Stimulated activated CD4-positive, alpha-beta T cell treated with anti-CD3 and anti-CD28 coated beads, Interleukin-15, amount 100 ng/mL, for 1 hour (primary cell): ENCODE measurements at places on chromosomes 11 and 22.

DNA sequence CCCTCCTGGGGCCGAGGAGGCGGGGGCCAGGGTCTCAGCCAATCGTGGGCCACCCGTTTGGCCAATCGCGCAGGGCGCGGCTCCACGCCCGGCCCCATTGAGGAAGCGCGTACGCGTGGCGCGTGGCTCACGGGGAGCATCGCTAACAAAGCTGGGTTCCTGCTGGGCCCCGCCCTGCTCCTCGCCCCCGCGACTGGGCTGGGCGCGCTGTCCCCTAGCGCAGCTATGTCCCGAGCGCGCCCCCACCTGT lies 614 bp upstream of the ASCL2 start:
- no peak for DNase-seq

DNA sequence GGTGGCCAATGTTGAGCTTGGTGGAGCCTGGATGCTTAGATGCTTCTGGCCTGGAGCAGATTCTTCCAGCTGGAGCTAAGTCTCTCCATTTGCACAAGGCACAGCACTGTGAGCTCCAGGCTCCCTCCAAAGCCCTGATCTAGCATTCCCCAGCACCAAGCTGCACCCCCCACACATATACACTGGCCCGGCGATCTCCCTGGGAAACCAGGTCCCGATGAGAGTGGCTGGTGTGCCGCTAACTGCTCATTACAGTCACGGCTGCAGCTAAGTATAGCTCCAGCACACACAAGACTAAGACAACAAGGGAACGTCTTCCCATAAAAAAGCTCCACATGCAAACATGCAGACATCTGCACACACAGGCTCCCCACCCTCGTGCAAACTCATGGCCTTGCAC lies 17.6 kb downstream of the KCNC1 start:
- no peak for DNase-seq

DNA sequence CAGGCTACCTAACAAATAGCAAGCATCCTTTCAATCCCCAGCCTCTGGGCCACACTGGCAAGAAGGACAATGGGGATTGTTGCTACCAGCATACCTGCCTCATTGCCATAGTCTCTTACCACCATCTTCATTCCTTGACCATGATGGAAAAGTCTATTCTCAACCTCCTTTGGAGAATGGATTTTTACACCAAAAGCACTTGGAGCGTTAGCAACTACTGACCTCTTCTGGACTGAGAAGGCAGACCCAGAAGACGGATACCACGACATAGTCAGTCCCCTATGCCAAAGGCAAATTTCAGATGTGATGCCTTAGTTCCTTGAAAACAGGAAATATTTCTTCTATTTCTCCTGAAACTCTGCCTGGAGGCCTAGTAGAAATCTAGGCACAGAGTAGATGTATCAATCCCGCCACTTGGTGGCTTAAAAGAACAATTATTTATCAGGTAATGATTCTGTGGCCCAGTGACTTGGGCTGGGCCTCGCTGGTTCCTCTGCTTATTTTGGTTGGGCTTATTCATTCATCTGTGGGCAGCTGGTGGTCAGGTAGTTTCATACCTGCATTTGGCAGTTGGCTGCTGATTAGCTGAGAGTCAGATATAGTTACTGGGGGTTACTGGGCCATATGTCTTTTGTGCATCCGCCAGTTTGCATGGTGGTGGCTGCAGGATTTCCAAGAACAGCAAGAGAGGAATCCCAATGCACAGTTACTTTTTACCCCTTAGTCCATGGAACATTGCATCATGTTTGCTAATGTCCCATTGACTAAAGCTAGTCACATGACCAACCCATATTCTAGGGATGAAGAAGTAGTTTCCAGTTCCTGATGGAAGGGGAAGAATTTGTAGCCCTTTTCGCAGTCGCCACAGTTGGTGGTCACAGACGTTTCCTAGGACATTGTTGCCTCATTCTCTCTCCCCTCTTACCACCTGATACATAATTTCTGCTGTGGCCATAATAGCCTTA lies 75.2 kb downstream of the DHCR7 start:
- no peak for DNase-seq

DNA sequence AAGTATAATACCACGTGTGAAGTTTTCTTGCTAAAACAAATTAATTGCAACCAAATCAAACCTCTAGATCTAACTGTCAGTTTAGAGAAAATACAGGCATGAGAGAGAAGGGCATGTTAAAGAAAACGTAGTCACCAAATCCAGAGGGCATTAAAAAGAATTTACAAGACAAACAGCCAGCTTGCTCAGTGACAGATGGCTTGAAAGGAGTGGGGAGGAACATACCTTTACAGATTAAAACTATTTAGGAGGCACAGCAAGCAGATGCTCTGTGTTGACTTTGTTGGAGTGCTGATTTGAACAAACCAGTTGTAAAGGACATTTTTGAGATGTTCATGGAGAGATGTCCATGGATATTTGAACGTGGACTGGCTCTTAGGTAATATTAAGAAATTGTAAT lies 96.9 kb downstream of the ATXN10 start:
- DNase-seq, result no peak

DNA sequence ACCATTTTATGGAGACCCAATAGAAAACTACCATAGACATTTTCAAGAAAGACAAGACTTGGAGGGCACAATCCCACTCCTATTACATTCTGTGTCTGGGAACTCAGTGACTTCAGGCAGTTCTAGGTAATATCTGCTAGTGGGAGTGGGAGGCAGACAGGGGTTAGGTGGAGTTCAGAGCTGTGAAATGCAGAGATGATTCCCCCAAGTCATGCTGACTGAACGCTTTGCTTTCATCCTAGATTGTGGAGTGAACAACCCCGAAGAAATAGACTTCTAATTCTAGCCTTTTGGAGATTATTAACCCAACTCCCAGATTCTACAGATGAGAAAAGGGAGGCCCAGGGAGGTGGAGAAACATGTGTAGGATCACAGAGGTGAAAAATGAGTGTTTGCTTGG lies 437.8 kb upstream of the CADM1 start:
- DNase-seq, result no peak

DNA sequence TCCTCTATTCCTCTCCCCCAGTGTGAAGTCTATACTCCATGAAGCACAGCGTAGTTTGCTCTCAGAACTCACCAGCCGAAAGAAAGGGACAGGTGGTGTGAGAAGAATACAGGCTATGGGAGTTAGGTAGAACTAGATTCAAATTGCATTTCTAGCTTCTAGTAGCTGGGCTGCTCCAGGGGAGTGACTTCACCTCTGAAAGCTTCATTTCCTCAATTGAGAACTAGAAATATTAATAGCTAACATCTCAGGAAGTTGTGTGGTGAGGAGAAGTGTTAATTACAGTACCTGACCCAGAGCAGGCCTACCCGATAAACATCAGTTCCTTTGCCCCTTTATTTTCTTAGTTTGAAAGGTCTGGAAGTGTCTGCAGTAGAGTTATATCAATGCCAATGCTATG lies 484.7 kb upstream of the TENM4 start:
- DNase-seq, result no peak

- no peak for DNase-seq
Observed at GRCh38 chr22:40449676-40450035, 79.3 kb downstream of the SGSM3 start.

GRCh38 chr11:58513747-58514367 lies 6.0 kb upstream of the OR5B21 start:
- DNase-seq, result no peak

DNA sequence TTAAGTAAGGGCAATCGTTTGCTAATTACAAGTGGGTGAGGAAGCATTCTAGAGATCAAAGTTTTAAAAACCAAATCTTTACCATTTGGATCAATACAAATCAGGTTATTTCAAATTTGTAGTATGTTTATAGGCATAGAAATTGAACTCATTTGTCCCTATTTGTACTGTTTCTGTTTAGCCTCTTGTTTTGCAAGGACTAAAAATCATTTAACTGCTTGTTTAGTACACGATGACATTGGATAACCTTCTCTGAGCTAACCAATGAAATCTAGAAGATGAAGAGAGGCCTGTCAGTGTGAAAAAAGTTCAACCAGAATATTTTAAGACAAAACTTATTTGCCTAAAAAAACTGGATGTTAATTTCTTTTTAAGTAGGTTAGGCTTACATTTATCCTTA lies 40.0 kb downstream of the ZC3H12C start:
- no peak for DNase-seq

DNA sequence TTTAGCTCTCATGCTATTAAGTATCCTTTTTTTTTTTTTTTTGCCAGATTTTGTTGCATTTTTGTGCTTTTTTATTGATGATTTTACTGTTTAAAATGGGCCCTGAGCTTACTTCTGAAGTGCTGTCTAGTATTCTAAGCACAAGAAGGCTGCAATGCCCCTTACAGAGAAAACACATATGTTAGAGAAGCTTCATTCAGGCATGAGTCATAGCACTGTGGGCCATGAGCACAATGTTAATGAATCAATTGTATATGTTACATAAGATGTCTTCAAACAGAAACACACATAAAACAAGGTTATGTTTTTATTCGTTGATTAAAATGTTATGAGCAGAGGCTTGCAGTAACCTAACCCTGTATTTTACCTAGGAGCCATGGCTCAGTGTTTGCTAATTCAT lies 117.8 kb upstream of the C11orf87 start:
- DNase-seq, result no peak

GRCh38 chr22:24519496-24519895 lies 24.4 kb downstream of the UPB1 start:
- DNase-seq, result no peak

GRCh38 chr22:24386937-24387471 lies 40.4 kb upstream of the ADORA2A start:
- DNase-seq, result no peak

DNA sequence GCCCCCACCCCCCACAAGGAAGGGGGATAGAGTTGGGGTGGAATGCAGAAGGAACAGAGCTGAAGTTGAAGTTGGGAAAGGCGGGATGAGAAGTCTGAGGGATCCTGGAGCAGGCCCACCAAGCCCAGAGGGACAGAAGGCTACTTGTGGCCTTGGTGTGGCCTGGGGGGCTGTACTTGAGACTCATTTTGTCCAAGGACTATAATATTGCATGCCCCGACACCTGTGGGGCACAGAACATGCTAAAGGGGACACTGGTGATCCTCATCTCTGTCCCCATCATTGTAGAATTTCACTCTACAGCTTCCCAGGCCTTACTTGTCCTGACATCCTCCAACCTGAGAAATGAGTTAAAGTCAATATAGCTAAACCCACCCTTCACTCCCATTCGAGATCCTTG lies 1.3 kb downstream of the ESAM start:
- DNase-seq, result no peak
